ENCODE measurements at places on chromosomes 5 and 9.

DNA sequence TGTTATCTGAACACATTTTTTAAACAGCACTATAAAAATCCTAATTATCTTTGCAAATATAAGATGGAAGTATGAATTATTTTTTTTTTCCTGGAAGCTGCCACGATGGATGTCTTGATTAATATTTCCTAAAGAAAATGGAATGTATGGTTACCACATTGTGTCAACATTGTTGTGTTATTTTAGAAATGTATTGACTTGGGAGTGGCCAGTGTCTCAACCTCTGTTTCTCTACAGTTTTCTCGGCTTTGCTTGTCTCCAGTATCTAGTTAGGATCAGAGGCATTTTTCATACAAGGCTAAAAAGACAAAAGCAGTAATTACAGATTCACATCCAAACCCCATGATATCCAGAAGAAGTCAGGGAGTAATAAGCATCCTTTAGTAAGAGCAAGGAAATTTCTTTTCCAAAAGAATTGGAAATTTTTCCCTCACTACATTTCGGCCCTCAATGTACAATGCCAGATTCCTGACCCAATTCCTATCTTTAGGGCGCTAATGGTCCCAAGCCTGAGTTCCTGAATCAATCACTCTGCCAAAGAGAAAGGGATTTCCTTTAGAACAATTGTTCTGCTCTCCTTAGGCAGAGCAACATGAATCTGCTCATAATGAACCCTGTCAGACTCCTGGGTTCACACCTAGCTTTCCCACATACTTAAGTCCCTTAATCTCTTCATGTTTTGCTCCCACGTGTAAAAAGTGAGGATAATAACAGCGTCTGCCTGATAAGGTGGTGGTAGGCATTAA, 111.7 kb downstream of the EDIL3 start:
- DNase-seq = no peak

GRCh38 chr9:115080242-115080641, 37.7 kb downstream of the TNC start:
- no peak for DNase-seq

GRCh38 chr5:138699482-138699881, 53.7 kb upstream of the CTNNA1 start:
- DNase-seq = no peak

- DNase-seq = no peak
Measured at GRCh38 chr5:43207601-43208000, 15.6 kb downstream of the NIM1K start.

DNA sequence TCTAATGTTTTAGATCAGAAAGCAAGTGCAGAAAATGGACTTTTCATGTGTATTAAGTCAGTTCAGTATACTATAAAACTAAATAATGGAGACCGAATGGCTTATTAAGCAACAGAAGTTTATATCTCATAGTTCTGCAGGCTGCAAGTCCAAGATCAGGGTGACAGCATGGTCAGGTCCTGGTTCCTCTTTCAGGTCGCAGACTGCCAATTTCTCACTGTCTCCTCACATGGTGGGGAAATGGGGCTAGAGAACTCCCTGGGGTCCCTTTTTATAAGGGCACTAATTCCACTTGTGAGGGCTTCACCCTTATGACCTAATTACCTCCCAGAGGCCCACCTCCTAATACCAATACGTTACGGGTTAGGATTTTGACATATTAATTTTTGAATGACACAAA, 48.7 kb downstream of the RICTOR start:
- DNase-seq = no peak

GRCh38 chr9:84207491-84207951, 133.0 kb downstream of the SLC28A3 start:
- no peak for DNase-seq

DNA sequence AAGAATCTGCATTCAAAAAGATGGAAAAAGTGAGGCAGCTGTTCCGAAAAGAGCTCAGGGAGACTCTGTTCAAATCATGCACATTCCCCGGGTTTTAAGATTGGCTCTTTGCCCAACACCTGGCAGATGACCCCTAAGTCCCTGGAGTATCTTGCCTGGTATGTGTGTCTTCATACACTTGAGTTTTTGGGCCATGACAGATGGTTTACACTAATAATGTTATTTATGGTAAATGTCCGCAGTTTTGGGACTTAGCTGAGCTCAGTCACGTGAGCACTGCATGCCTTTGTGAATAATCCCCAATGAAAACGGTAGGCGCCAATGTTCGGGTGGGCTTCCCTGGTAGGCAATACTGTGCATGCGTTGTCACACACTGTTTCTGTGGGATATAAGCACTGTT, 316.1 kb downstream of the PRDM9 start:
- no peak for DNase-seq

- no peak for DNase-seq
Measured at GRCh38 chr9:69199769-69200470, 25.8 kb downstream of the TJP2 start.

DNA sequence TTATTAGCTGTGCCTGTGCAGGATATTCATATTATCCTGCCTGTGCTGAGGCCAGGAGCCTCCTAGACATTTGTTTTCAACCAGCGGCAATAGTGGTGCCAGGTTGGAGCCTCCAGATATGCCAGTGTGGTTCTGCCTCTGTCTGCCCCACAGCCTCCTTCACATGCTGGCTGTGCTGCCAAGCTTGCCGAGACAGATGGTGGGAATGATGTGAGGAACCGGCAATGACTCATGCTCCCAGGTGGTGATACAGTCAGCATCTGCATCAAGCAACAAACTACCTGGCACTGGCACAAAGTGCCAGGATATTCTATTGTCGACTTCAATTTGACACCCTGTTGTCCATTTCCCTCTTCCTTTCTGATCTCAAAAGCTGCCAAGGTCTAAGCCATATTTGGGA, 285.7 kb downstream of the CHSY3 start:
- no peak for DNase-seq

- no peak for DNase-seq
Measured at GRCh38 chr5:82975812-82976211, 101.4 kb downstream of the TMEM167A start.

GRCh38 chr9:36939655-36940499, 94.2 kb downstream of the PAX5 start:
- no peak for DNase-seq

DNA sequence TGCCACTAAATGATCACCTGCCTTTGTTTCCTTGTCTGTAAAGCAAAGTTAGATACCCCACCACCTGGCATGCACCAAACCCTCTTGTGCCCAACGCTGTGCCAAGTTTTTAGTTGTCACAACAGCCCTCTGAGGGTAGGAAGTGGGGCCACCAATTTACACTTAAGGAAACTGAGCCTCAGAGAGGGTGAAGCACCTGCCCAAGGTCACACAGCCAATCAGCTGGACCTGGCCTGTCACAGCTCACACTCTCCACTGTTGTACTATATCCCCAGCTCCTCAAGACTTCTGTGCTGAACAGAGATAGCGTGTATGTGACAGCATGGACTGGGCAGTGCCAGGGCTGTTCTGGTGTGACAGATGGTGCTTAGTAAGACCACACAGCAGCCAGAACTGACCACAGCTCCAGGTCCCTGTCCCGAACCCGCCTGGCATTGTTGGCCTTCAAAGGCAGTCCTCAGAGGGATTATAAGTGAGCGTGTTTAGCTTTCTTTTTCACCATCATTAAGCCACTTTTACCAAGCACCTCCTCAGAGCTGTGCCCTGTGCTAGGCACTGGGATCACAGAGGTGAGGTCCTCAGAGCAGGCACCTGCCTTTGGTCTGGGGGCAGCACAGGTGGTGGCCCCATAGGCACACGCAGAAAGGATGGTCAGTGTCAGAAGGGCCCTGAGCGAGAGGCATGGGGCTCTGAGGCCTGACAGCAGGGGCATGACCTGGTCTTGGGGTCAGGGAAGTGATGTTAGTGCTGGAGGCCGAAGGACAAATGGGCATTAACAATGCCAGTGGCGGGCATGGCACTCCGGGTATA, 71.1 kb downstream of the COL27A1 start:
- DNase-seq = no peak

DNA sequence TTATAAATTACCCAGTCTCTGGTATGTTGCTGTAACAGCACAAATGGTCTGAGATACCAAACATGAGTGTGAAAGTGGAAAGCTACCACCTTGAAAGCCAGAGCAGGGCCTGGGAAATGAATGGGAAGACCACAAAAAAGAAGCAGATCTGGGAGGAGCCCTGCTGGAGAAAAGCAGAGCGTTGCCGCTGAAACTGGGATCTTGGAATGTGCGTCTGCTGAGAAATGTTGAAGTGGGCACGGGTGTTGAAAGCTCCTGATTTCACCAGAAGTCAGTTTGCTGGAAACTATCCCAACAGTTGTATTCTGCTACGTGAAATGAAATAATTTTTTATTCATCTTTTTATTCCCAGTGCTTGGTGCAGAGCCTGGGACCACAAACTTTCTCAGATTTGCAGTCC, 40.0 kb downstream of the NUDT12 start:
- no peak for DNase-seq

GRCh38 chr9:88529496-88529895, 5.5 kb upstream of the NXNL2 start:
- DNase-seq = no peak

GRCh38 chr9:87642330-87643106, 83.4 kb upstream of the CTSL start:
- no peak for DNase-seq

- no peak for DNase-seq
Measured at GRCh38 chr5:107218457-107219193, 452.1 kb downstream of the EFNA5 start.

DNA sequence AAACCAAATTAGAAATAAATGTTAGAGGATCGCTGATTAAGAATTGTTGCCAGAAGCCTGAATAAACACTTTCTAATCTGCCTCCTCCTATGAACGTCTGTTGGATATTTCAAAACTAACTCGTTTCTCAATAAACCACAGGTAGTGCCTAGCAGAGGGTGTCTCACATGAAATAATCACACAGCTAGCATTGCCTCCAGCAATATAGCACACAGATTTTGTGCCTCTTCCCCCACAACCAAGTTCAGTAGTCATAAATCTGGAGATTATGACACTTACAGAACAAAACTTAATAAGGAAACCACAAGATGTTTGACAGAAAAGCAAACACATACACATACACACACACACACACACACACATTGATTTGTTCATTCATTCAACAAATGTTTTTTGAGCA, 173.2 kb upstream of the CDH10 start:
- no peak for DNase-seq

DNA sequence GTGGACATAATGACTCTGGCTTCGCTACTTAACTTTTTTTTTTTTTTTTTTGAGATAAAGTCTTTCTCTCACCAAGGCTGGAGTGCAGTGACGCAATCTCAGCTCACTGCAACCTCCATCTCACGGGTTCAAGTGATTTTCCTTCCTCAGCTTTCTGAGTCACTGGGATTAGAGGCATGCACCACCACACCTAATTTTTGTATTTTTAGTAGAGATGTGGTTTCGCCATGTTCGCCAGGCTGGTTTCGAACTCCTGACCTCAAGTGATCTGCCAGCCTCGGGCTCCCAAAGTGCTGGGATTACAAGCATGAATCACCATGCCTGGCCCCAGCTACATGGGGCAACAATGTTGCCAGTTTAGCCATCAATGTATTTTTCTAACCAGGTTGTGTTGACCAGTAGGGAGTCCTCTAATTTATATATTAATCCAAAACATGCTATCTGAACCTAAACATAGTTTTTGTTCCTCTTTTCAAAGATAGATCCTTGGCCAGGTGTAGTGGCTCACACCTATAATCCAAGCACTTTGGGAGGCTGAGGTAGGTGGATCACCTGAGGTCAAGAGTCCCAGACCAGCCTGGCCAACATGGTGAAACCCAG, 120.3 kb upstream of the LHFPL2 start:
- no peak for DNase-seq

GRCh38 chr9:35914301-35914807, 5.1 kb downstream of the SPAAR start:
- DNase-seq = no peak

GRCh38 chr5:6490693-6491092, 42.0 kb downstream of the UBE2QL1 start:
- no peak for DNase-seq

- no peak for DNase-seq
Measured at GRCh38 chr9:4020038-4020754, 279.7 kb downstream of the GLIS3 start.

- DNase-seq = no peak
Measured at GRCh38 chr5:67166460-67167285, 29.9 kb downstream of the CD180 start.

GRCh38 chr5:169006842-169007790, 293.8 kb downstream of the SLIT3 start:
- DNase-seq = no peak

DNA sequence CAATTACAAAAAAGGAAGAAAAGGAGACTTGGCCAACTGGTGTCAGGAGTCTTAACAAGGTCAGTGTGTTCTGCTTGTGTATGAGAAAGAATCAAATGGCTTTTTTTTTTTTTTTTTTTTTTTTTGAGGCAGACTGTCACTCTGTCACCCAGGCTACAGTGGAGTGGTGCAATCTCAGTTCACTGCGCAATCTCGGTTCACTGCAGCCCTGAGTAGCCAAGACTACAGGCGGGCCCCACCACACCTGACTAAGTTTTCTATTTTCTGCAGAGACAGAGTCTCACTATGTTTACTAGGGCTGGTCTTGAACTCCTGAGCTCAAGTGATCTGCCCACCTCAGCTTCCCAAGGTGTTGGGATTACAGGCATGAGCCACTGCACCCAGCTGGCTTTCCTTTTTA, 3.1 kb upstream of the IL7R start:
- no peak for DNase-seq

- no peak for DNase-seq
Measured at GRCh38 chr9:100466171-100466828, 6.6 kb upstream of the TMEFF1 start.

DNA sequence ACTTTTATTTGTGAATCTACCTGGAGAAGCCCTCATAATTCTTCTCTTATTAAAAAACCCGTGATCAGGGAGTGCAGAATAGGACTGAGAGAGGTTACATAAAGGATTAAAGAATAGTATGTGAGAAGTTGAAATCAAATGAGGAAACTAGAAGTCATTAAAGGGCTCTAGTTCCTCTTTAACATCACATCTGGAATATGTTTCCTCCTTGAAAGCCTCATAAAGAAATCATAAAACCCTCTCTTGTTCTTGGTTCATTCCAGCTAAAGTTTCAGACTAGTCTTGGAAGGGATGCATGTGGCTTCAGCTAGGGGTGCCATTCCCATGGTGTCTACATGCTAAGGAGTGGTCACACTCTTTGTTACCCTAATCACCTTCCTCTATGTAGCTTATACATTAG, 5.7 kb upstream of the C5orf46 start:
- no peak for DNase-seq

- DNase-seq = no peak
Measured at GRCh38 chr5:112973904-112974303, 2.7 kb upstream of the DCP2 start.

- no peak for DNase-seq
Measured at GRCh38 chr5:157650991-157651611, 1.1 kb downstream of the SOX30 start.

GRCh38 chr5:170917113-170917512, 55.3 kb downstream of the RANBP17 start:
- no peak for DNase-seq

- DNase-seq = no peak
Measured at GRCh38 chr5:76025069-76025468, 58.1 kb upstream of the SV2C start.

All from astrocyte of the cerebellum (primary cell).